Sciatic nerve (tissue), 2 donors: ENCODE measurements at places on chromosomes 5 and 9.

GRCh38 chr5:98307811-98308210 lies 465.7 kb upstream of the RGMB start:
- no peak for DNase-seq

GRCh38 chr9:11500780-11501179 lies 888.0 kb upstream of the PTPRD start:
- DNase-seq = no peak

GRCh38 chr5:80959768-80960442 lies at the start of gene RASGRF2:
Gene RASGRF2, plus strand, starts transcription at chr5:80960363. Its CDS starts 376 bp downstream, at chr5:80960739.
- DNase-seq = peak; percentile 64

- no peak for DNase-seq
Observed at GRCh38 chr9:77988630-77989029, 43.0 kb downstream of the GNAQ start.

GRCh38 chr5:2007496-2007877 lies 124.8 kb upstream of the IRX4 start:
- DNase-seq = no peak
